ENCODE measurements at places on chromosomes 3 and 15. TPM values are rescaled to one million over a fixed set of nuclear protein-coding genes. Genes with fewer than 3 reads are reported as not detected.

ACSBG1 gene
- total RNA-seq, result under 0.01 TPM

ZNF80 gene
- not detected for total RNA-seq

B3GNT5 gene
- total RNA-seq, result 0.36 TPM

DNA sequence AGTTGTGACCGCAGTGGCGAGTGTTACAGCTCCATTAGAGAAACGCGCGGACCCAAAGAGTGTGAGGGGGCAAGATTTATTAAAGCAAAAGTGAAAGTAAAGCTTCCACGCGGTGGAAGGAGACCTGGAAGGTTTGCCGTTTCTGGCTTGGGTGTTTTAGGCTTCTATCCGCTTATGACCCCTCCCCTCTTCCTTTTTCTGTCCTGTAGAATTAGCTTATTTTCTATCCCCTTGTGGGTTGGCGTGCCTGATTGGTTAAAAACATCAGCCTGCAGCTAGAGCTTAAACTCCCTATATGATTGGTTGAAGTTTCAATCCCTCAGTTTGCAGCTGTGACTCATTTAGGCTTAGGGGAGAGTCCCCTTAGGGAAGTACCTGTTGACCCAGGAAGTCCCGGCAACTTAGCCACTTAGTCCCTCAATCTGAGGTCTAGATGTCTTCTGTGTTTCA lies 39.6 kb downstream of the C3orf38 start:
- no peak overlapping the region for H3K4me3 ChIP-seq
- H3K27me3 ChIP-seq, result no peaks in the 10 kb centered on the region
- H3K36me3 ChIP-seq, result no peaks in the 10 kb centered on the region
- no peak for DNase-seq
- H3K4me1 ChIP-seq, result no peaks in the 10 kb centered on the region
- no peak overlapping the region for H3K27ac ChIP-seq

DNA sequence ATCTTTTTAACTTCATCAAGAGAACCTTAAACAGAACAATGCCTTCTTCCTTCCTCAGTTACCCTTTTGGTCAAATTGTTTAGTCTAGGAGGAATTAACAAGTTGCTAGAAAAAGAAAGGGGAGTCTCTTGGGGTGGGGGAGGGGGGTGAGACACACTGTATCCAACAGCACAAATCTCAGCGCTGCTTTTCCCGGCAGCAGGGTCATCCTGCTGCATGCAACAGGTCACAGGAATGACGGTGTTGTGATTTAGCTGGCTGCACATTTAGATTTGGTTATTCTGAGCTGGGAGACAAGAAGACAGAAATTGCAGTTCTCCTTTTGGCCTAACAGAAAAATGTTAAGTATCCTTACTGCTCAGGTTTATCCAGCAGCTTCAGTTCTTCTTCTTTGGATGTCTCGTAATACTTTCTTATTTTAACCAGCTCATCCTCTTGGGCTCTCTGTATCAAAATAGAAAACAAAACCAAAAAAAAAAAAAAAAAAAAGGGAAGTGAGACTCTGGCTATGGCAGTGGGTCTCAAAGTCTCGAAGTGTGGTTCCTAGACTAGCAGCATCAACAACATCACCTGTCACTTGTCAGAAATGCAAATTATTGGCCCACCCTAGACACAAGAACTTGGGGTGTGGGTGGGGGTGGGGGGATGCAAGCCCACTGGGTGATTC lies 190.5 kb downstream of the GREM1 start:
- H3K27me3 ChIP-seq, result no peaks in the 10 kb centered on the region
- H3K4me3 ChIP-seq, result no peak overlapping the region
- H3K27ac ChIP-seq, result peak overlapping the region; percentile 75
- H3K4me1 ChIP-seq, result peaks cover 19% of the 10 kb centered on the region

All from osteoblast (primary cell).